ENCODE measurements at places on chromosomes 2 and 18.

- DNase-seq: no peak
These were observed 34.3 kb upstream of the DNMT3A start for GRCh38 chr2:25375989-25376545.

DNA sequence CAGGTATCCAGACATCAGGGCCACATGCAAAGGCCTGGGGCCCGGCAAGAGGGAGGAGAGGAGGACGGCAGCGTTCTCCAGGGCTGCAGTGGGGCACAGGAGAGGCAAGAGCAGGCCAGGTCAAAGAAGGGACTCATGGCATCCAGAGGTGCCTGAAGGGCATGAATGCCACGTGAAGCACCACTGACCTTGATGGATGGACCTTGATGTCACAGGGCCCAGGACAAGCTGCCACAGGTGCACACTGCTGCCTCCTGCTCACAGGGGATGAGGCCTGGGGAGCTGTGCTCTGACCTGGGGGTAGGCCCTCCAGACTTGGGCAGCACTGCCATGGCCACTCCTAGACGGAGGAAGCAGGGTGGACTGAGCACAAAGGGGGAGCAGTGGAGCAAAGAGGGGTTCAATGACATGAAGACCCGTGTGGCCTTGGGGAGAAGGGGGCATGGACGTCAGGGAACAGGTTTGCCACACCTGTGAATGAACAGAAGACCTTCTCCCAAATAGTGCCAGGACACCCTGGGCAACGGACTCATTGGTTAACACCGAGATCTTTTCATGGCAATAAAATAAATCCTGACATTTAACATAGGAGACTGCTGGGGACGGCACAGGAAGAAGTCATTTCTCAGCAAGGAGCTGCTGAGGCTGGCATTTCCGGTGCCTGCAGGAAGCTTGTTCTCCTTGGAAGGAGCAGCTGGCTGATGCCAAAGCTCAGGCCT, 65.6 kb downstream of the EMX1 start:
- no peak for DNase-seq

- no peak for DNase-seq
These were observed 251.5 kb downstream of the GPD2 start for GRCh38 chr2:156687715-156688114.

- no peak for DNase-seq
These were observed 158.6 kb upstream of the DLX2 start for GRCh38 chr2:172261292-172261691.

DNA sequence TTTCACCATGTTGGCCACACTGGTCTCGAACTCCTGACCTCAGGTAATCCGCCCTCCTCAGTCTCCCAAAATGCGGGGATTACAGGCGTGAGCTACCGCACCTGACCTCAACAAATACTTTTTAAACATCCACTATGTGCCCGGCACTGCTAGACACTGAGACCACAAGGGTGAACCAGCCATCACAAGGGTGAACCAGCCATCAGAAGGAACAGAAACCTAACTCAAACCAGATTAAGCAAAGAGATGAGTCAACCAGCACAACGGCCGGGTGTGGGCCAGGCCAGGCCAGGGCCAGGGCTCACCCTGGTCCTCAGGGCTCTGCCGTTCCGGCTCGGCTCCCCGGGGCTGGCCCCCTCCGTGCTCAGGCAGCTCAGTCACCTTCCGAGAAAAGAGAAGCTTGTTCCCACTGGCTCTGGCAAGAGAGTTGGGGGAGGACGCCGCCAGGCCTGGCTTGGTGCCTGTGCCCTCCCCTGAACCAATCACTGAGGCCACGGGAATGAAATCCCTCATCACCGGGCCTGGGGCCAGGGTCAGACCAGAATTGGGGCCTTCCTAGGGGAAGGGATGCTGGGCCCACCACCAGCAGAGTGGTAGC, 4.4 kb downstream of the TEX44 start:
- DNase-seq: no peak

DNA sequence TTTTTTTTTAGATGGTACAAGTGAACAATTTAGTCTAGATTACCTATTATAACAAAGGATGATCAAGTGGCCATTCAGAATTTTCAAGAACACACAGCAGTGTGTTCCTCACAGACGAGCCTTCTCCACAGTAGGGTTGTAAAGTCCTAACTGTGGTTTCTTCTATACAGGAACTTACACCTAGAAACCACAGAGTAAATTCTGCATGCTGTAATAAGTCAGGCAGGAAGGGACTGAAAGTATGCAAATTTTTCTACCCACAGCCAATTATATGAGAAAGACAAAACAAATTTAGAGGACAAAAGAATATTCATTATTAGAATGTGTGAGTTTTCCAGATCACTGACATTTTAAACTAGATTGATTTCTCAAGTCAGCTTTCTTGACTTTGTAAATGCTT, 99.5 kb downstream of the RBMS1 start:
- DNase-seq: no peak

DNA sequence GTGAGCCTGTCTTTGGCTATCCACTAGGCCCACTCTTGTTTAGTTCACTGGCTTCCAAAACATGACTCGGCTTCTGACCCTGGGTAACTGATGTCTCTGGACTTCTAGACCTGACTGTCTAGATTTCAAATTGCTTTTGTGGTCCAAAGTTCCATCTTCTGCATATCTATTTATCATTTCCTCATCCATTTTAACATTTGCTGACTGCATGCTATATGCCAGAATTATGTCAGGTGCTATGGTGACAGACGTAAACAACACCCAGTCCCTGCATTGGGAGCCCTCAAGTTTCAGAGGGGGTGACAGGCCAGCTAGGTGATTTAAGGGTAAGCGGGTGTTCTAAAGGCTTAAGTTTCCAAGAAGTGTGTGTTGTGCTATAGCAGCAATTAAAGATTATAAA, 140.9 kb downstream of the PIEZO2 start:
- DNase-seq: no peak
